ENCODE measurements at places on chromosomes 12 and 14. TPM values are rescaled to one million over a fixed set of nuclear protein-coding genes. Genes with fewer than 3 reads are reported as not detected.

- H3K36me3 ChIP-seq, result no peaks in the 10 kb centered on the region
- no peak overlapping the region for H3K4me3 ChIP-seq
- no peaks in the 10 kb centered on the region for H3K27me3 ChIP-seq
- no peak for DNase-seq
- no peak overlapping the region for H3K27ac ChIP-seq
Observed at GRCh38 chr12:79227091-79227490, 362.5 kb downstream of the SYT1 start.

DNA sequence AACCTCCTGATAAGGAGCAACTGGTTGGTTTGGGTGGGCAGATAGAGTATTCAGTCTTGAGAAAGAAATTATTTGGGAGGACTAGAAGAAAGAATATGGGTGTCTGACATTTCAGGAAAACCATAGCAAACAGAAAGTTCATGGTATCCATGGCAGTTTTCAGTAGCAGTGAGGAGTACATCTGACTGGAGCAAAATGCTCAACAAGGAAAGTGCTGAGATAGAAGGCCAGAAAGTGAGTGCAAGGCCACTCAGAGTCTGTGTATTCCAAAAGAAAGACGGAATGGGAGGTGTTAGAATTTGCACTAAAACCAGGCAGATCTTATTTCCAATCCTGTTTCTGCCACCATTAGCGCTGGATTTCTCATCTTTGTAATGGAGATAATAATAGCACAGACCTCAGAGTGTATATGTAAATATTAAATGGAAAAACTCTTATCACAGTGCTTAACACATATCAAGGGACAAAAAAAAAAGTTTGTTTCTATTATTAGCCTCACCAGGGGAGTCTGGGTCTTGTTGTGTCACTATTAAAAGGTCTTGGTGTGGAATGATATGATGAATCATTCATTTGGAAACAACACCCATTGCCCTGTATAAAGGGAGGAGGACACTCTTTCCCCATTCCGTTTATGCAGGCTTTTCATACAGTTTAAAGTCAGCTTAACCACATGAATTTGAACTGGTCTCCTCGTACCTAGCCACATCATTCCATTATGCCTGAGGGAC, 349.8 kb downstream of the IPO8 start:
- no peak overlapping the region for H3K27ac ChIP-seq
- H3K4me3 ChIP-seq, result no peak overlapping the region
- no peaks in the 10 kb centered on the region for H3K27me3 ChIP-seq
- H3K36me3 ChIP-seq, result no peaks in the 10 kb centered on the region

GRCh38 chr12:77213319-77213718, 147.9 kb upstream of the E2F7 start:
- no peak overlapping the region for H3K4me3 ChIP-seq
- H3K4me1 ChIP-seq, result no peaks in the 10 kb centered on the region
- no peak overlapping the region for H3K27ac ChIP-seq
- H3K27me3 ChIP-seq, result no peaks in the 10 kb centered on the region
- no peak for DNase-seq

DNA sequence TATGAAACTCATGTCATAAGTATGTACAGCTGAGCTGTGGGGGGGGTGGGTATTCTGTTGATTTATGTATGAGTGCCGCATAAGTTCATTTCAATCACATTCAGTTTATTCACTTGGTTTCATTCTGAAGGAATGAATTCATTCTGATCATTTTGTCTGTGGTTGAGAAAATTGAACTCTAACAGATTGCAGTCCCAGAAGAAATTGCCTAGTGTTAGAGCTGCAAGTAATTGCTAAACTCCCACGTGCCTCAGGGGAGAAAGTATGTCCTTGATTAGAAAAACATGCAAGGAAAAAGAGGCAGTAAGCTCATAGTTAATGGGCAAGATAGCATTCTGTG, 442.4 kb upstream of the MGAT4C start:
- no peak for DNase-seq
- no peaks in the 10 kb centered on the region for H3K27me3 ChIP-seq
- no peak overlapping the region for H3K4me3 ChIP-seq
- H3K36me3 ChIP-seq, result no peaks in the 10 kb centered on the region

DNA sequence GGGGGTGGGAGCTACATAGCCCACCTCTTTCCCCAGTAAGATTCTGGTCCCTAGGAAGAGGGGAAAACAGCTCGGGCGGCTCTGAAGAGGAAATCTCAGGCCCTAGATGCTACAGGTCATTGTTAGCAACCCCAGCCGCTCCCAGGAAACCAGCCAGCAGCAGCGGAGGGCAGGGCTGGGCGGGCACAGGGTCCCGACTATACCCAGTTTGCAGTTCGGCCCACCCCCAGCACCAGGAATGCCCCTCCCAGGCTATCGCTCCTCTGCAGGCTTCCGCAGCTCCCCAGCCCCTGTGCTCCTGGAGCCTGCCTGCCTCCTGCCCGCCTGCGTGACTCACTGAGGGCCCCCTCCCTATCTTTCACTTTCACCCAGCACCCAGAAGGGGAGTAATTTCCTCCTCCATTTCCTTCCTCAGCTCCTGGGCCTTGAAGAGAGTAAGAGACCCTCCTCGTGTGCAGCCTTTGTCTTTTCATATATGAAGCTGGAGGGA, 27.2 kb upstream of the PNMA1 start:
- H3K4me3 ChIP-seq, result peak overlapping the region; percentile 31
- DNase-seq, result no peak
- peaks cover 65% of the 10 kb centered on the region for H3K4me1 ChIP-seq
- no peaks in the 10 kb centered on the region for H3K27me3 ChIP-seq

GRCh38 chr12:112887550-112887949, 19.2 kb upstream of the OAS1 start:
- no peaks in the 10 kb centered on the region for H3K4me1 ChIP-seq
- no peak for DNase-seq
- H3K27ac ChIP-seq, result no peak overlapping the region
- no peak overlapping the region for H3K4me3 ChIP-seq
- no peaks in the 10 kb centered on the region for H3K27me3 ChIP-seq
- H3K36me3 ChIP-seq, result no peaks in the 10 kb centered on the region

GRCh38 chr12:65755596-65755978, 68.7 kb upstream of the HMGA2 start:
- no peak overlapping the region for H3K4me3 ChIP-seq
- H3K4me1 ChIP-seq, result no peaks in the 10 kb centered on the region
- no peak overlapping the region for H3K27ac ChIP-seq
- H3K27me3 ChIP-seq, result no peaks in the 10 kb centered on the region
- DNase-seq, result no peak

DNA sequence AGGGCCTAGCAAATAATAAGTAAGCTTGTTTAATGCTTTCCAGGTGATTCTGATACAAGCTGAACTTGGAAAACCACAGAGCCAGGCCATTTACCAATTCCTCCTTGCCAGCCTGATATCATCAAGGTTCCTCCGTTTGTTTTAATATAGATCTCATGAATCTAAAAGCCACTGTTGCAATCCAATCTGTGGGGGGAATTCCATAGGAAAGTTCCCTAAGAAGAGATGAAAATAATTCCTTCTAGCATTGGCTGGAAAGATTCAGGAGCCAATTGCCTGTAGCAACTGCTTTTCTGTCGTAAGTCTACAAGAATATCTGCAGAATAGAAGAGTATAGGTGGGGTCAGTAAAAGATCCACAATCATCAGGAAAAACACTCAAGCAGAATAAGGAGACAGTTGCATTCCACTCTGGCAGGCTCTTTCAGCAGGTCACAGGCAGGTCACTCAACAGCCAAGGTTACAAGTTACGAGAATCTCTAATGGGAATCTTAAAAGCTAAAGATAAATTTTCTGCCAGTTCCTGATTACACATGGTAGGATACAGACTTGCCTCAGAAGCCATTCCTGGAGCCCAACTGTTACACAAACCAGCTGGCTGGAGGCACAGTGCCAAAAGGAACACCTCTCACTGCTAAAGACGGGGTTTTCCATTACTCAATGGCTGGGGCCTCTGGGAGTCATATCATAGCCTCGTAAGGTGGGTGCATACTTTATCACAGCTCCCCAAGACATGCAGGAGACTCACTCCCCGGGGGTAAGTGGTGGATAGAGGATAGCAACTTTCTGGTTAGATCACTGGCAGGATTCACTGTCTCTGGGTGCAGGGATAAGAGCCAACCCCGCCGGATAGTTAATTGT, 43.6 kb downstream of the FGD6 start:
- no peaks in the 10 kb centered on the region for H3K27me3 ChIP-seq
- H3K4me3 ChIP-seq, result no peak overlapping the region
- H3K27ac ChIP-seq, result no peak overlapping the region
- no peaks in the 10 kb centered on the region for H3K36me3 ChIP-seq
- H3K4me1 ChIP-seq, result no peaks in the 10 kb centered on the region

DNA sequence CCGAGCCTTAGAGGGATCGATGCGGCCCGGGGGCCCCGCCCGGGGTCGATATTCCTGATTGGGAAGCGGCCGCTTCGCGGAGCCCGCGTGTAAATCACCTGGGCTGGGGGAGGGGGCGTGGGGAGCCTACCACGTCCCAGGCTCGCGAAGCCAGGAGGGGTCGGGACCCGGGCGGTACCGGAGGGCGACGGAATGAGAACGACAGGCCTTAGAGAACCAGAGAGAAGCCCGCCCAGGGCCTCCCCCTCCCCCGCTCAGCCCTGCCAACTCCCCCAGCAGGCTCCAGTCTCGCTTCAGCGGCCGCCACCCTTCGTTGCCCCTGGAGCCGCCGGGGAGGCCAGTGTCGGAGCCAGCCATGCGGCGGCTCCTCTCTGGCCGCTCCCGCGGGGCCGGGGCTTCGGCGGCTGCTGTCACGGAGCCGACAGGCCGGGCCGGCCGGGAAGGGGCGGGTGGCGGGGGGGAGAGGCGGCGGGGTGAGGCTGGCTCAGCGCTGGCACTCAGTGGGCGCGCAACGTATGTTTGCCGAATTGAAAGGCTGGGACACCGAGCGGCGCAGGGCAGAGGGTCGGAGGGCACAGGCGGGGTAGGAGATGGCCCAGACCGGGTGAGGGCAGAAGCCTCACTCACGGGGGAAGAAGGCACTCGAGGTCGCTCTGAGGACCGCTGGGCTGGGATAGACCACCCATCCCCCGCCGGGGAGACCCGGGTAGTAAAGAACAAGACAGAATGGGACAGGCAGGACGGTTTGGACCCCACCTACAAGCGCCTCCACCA, 1.4 kb upstream of the DNAJC22 start:
- peak; percentile 82 for DNase-seq
- no peaks in the 10 kb centered on the region for H3K36me3 ChIP-seq
- H3K27ac ChIP-seq, result no peak overlapping the region
- peaks cover 4% of the 10 kb centered on the region for H3K27me3 ChIP-seq

DNA sequence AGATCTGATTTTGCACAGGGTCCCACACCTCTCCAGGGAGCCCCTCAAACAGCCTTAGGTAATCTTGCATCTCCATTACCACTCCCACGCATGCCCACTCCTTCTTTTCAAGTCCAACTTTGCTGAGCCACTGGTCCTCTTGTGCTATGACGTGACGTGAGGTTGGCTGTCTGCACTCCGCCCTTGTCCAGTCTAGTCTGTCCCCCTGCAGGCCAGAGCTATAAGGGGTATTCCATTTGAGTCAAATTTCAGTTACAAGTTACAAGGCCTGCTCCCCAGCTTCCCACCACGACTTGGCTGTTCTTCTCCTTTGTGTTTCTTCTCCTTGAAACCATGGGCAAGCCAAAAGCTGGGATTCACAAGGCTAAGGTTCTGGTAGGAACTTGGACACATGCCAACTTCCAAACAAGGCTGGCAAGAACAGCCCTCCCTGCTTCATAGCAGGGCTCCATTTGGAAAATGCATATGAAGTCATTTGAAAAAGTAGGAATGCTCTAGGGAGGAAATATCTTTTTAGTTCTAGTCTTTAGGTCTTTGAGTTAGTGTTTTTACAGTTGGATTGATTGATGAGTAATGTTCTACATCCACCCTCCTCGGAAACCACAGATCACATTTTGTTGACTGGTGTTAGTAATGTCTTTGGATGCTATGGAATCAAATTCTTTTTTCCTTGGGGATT, 49.1 kb downstream of the KCNA1 start:
- peaks cover 2% of the 10 kb centered on the region for H3K27me3 ChIP-seq
- no peaks in the 10 kb centered on the region for H3K36me3 ChIP-seq
- H3K27ac ChIP-seq, result no peak overlapping the region
- H3K4me3 ChIP-seq, result no peak overlapping the region
- no peak for DNase-seq

DNA sequence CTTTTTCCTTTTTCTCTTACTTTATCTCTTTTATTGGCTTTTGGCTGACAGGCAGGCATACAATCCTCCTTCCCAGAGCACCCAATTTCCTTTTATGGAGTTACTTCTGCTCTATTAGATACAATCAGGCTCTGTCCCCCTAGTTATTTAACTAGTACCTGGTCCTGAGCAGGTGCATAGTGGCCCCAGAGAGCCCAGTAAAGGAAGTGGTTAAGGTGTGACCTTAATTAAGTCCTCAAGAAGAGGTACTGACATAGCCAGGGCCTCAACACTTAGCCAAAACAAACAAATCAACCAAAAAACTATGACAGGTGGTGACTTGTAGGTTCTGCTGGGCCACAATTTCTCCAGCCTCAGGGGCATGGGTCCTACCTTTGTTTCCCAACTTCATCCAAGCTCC, 82.9 kb downstream of the CCDC60 start:
- DNase-seq, result no peak
- no peaks in the 10 kb centered on the region for H3K4me1 ChIP-seq
- no peak overlapping the region for H3K27ac ChIP-seq
- no peaks in the 10 kb centered on the region for H3K27me3 ChIP-seq

GRCh38 chr12:80509781-80510556, 65.9 kb downstream of the PTPRQ start:
- H3K4me3 ChIP-seq, result no peak overlapping the region
- H3K27me3 ChIP-seq, result no peaks in the 10 kb centered on the region
- no peaks in the 10 kb centered on the region for H3K4me1 ChIP-seq

DNA sequence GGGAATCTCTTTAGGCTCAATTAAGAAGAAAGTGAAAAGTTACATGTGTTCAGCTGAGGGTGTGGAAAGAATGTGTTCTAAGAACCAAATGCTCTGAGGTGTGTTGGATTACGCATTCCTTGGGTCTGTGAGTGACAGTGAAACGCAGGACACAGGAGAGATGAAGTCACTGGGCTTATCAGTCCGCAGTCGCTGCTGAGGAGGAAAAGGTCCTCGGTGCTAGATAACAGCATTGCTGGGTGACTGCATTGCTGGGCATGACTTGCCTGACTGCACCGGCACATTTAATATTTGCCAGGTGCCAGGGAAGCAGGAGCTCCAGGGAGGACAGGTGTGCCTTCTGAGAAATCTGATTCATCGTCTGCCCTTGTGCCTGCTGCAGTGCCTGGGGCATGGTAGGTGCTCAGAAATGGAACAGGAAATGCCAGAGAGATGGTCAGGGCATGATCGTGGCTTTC, 64.4 kb upstream of the FZD10 start:
- H3K27ac ChIP-seq, result no peak overlapping the region
- DNase-seq, result no peak
- H3K4me1 ChIP-seq, result no peaks in the 10 kb centered on the region
- no peak overlapping the region for H3K4me3 ChIP-seq
- H3K36me3 ChIP-seq, result no peaks in the 10 kb centered on the region

DNA sequence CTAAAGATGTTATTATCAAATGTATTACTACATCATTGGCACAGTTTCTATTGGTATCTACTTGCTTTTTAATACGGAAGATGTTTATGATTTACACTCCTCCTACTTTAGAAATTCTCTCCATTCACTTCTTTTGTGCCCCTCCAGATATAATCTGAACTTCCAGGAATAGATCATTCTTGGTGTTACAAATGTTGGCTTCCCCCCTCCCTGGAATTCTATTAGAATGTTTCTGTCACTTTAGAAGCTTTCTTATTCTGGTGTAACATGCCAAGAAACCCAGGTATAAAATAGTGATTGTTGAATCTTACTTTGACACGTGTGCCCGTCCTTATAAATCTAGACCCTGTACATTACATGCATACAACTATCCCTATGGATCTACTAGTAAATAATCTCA, 1.2 kb upstream of the WDR20 start:
- no peaks in the 10 kb centered on the region for H3K27me3 ChIP-seq
- peaks cover 4% of the 10 kb centered on the region for H3K4me1 ChIP-seq
- H3K36me3 ChIP-seq, result no peaks in the 10 kb centered on the region
- no peak overlapping the region for H3K4me3 ChIP-seq

The MYO1A gene
- total RNA-seq, result 0.47 TPM

The STYX gene
- total RNA-seq, result 5.6 TPM

The TAS2R43 gene
- total RNA-seq, result 0.17 TPM

The ADCY6 gene
- total RNA-seq, result 19.1 TPM

The AICDA gene
- not detected for total RNA-seq
